Caco-2 (cell line): ENCODE measurements at places on chromosomes 1 and 21. TPM values are rescaled to one million over a fixed set of nuclear protein-coding genes. Genes with fewer than 3 reads are reported as not detected.

GRCh38 chr1:8094481-8095241 is 68.6 kb upstream of the ERRFI1 start:
- no peak overlapping the region for H3K4me3 ChIP-seq
- H3K36me3 ChIP-seq, result no peaks in the 10 kb centered on the region
- H3K27ac ChIP-seq, result no peak overlapping the region
- peaks cover 46% of the 10 kb centered on the region for H3K4me1 ChIP-seq

DNA sequence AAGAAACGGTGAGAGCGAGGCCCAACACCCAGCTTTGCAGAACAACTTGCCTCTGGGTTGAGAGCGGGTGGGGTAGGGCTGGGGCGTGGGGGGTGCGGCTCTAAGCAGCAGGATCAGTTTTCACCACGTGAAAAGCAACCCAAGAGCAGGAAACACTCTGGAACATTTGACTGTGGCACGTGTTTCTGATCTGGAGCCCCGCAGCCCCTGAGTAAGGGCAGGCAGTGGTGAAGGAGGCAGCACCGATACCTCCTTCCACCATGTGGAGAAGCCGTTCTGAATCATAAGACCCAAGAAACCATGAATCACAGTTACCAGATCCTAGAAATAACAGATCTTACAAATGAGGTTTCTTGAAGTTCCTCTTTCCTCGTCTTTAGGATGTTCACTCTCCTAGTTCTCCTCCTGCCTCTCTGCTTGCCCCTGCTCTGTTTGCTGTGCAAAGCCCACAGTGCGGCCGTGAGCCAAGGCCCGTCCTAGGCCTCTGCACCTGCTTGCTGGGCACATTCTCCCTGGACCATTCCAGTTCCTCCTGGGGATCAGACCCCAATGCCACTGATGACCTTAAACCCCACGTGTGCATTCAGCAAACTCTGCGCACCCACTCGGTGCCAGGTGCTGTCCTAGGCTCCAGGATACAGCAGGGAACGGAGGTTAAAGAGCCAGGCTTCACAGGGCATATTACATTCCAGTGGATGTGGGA is 31.9 kb downstream of the SLC1A7 start:
- no peaks in the 10 kb centered on the region for H3K36me3 ChIP-seq
- H3K4me1 ChIP-seq, result peaks cover 29% of the 10 kb centered on the region
- no peaks in the 10 kb centered on the region for H3K27me3 ChIP-seq
- H3K27ac ChIP-seq, result peak overlapping the region; percentile 78

- H3K4me1 ChIP-seq, result peaks cover 10% of the 10 kb centered on the region; the same call in 1 of the 2 replicates
- no peaks in the 10 kb centered on the region for H3K36me3 ChIP-seq
- no peak overlapping the region for H3K27ac ChIP-seq
- H3K27me3 ChIP-seq, result no peaks in the 10 kb centered on the region
- no peak overlapping the region for H3K4me3 ChIP-seq
Measured at GRCh38 chr1:186896211-186896610, 67.5 kb downstream of the PLA2G4A start.

GRCh38 chr1:100735244-100735643 is 15.7 kb downstream of the VCAM1 start:
- H3K4me1 ChIP-seq, result no peaks in the 10 kb centered on the region
- H3K4me3 ChIP-seq, result no peak overlapping the region
- no peak overlapping the region for H3K27ac ChIP-seq
- H3K36me3 ChIP-seq, result no peaks in the 10 kb centered on the region
- no peaks in the 10 kb centered on the region for H3K27me3 ChIP-seq
- no peak for DNase-seq

TAS1R1 gene
- not detected in 2 replicates for total RNA-seq

MEAF6 gene
- 36.8 and 38.3 TPM in 2 replicates for total RNA-seq

- no peak overlapping the region for H3K4me3 ChIP-seq
- no peak for DNase-seq
- no peak overlapping the region for H3K27ac ChIP-seq
- H3K27me3 ChIP-seq, result no peaks in the 10 kb centered on the region
- H3K36me3 ChIP-seq, result no peaks in the 10 kb centered on the region
- peaks cover 20% of the 10 kb centered on the region for H3K4me1 ChIP-seq
Measured at GRCh38 chr1:200108659-200109058, 81.1 kb downstream of the NR5A2 start.

DNA sequence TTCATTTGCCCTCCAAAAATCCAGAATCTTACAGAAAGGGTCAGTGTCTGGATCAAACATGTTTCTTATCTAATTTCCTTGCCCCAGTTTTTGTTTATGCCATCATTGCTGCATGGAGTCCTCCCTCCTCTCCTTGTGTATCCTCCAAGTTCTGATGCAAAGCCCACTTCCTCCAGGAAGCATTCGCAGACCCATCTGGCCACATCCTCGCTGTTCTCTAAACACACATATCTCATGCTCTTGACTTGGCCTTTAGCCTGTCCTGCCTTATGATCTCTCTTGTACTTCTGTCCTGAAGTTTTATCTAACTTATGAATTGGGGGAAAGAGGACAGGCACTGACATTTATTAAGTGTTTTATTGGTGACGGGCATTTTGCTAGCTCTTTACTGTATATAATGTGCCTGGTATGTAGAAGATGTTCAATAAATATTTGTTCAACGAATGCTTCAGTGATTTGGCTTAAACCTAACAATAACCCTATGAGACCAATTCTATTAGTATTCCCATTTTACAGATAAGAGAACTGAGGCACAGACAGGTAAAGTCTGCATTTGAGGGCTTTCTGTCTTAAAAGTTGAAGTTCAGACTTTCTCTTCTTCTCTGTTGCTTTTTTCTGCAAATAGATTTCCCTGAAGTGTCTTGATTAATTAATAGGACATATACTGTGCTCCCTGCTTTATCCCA is 19.2 kb upstream of the ID3 start:
- H3K36me3 ChIP-seq, result no peaks in the 10 kb centered on the region
- H3K27ac ChIP-seq, result peak overlapping the region; percentile 54
- no peaks in the 10 kb centered on the region for H3K27me3 ChIP-seq
- DNase-seq, result no peak
- H3K4me1 ChIP-seq, result peaks cover 49% of the 10 kb centered on the region

CLCA1 gene
- not detected in 2 replicates for total RNA-seq

GRCh38 chr1:200226268-200226968 is 183.4 kb downstream of the ZNF281 start:
- no peak for DNase-seq
- H3K4me3 ChIP-seq, result no peak overlapping the region
- no peaks in the 10 kb centered on the region for H3K27me3 ChIP-seq
- peaks cover 3% of the 10 kb centered on the region; the same call in 1 of the 2 replicates for H3K4me1 ChIP-seq
- no peaks in the 10 kb centered on the region for H3K36me3 ChIP-seq
- H3K27ac ChIP-seq, result no peak overlapping the region

RXRG gene
- not detected in 2 replicates for total RNA-seq

DLGAP3 gene
- 0.16 and 0.42 TPM in 2 replicates for total RNA-seq

GRCh38 chr1:168343566-168343965 is 62.9 kb downstream of the TBX19 start:
- peaks cover 5% of the 10 kb centered on the region; the same call in 1 of the 2 replicates for H3K4me1 ChIP-seq
- no peak for DNase-seq
- no peaks in the 10 kb centered on the region for H3K27me3 ChIP-seq
- no peak overlapping the region for H3K4me3 ChIP-seq
- H3K27ac ChIP-seq, result no peak overlapping the region

DNA sequence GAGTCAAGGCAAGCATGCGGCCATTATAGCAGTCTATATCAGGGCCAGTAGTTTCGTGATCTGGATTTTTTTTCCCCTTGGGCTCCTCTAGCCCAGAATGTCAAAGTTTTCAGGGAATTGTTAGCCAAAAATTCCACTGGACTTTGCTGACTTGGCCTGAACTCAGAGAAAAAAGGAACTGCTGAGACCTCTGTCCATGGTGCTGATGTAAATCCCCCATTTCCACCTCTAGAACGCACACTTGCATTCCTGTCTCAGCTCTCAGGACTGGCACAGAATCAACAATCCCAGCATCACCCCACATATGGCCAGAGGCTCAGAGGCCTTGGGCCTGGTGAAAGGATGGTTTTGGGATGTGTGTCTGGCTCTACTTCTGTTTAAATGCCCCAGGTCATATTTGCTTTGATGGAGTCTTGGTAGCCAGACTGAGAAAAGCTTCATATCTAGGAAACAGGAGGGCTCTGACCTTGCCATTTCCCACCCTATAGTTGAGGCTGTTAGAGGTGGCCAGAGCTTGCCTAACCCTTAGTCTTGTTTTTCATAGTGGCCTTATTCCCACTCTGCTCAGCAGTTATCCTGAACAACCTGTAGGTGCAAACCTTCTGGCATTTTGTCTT is 16.9 kb upstream of the EFCAB14 start:
- H3K36me3 ChIP-seq, result no peaks in the 10 kb centered on the region
- H3K4me3 ChIP-seq, result no peak overlapping the region
- peak; percentile 66 for DNase-seq
- H3K27ac ChIP-seq, result no peak overlapping the region
- H3K4me1 ChIP-seq, result no peaks in the 10 kb centered on the region
- no peaks in the 10 kb centered on the region for H3K27me3 ChIP-seq

DNA sequence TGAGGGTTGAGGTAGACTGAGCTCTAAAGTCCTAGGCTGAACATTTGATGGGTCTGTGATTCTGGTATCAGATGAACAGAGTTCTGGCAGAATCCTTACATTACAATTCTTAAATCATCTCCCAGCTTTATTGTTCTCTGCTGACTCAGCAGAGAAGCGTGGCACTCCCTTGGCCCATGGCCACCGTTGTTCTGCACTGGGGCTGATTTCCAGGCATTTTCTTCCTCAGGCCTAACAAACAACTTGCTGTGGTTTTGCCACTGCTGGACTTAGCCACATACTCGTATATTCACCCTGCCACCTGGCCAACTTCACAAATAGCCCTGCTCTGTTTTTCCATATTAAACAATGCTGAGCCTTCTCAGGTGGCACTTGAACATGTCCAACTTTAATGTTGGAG is 223.2 kb downstream of the TNR start:
- DNase-seq, result no peak
- H3K27ac ChIP-seq, result no peak overlapping the region
- no peaks in the 10 kb centered on the region for H3K36me3 ChIP-seq

DNA sequence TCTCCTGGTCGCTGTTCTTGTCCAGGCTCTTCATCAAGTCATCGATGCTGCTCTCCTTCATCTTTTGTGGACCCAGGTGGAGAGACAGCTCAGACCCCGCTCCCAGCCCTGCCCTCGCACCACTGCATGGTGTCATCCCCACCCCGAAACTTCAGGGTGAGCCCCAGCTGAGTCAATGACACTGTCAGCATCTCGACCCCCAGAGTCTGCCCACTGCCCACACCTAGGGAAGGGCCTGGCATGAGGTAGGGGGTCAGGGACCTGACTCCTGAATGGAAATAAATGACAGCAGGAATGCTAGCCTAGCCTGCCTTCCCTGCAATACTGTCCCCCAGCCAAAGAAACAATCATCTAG is 1.6 kb upstream of the S100A6 start:
- peaks cover 29% of the 10 kb centered on the region for H3K4me1 ChIP-seq
- no peak overlapping the region for H3K4me3 ChIP-seq
- no peaks in the 10 kb centered on the region for H3K27me3 ChIP-seq
- no peak for DNase-seq
- no peaks in the 10 kb centered on the region; the same call in 1 of the 2 replicates for H3K36me3 ChIP-seq
- H3K27ac ChIP-seq, result peak overlapping the region; percentile 94

DNA sequence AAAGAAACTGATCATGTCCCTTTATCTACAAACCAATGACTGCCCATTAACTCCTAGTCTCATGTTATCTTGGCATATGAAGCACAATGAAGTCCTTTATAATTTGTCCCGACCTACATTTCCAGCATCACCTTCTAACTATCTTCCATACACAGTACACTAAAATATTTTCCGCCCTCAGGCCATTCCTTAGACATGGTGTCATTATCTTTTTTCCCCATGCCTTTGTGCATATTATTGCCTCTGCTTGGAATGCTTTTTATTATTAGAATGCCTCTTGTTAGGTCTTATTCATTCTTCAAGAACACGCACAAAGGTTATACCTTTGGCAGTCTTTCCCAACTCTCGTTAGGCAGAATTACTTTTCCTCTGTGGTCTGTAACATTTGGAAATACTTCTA is 39.6 kb downstream of the ATG4C start:
- no peak overlapping the region for H3K4me3 ChIP-seq
- H3K36me3 ChIP-seq, result no peaks in the 10 kb centered on the region
- no peak for DNase-seq

- H3K27me3 ChIP-seq, result no peaks in the 10 kb centered on the region
- no peak overlapping the region for H3K4me3 ChIP-seq
- H3K4me1 ChIP-seq, result no peaks in the 10 kb centered on the region
- H3K36me3 ChIP-seq, result peaks cover 1% of the 10 kb centered on the region; the same call in 1 of the 2 replicates
- H3K27ac ChIP-seq, result no peak overlapping the region
Measured at GRCh38 chr1:214660900-214661299, 57.9 kb downstream of the CENPF start.

- H3K4me1 ChIP-seq, result no peaks in the 10 kb centered on the region
- no peak overlapping the region for H3K4me3 ChIP-seq
- DNase-seq, result no peak
- H3K36me3 ChIP-seq, result no peaks in the 10 kb centered on the region
- H3K27me3 ChIP-seq, result no peaks in the 10 kb centered on the region
Measured at GRCh38 chr1:2903226-2903625, 101.7 kb upstream of the TTC34 start.

GRCh38 chr1:8642114-8642513 is 175.3 kb downstream of the RERE start:
- no peak for DNase-seq
- H3K27ac ChIP-seq, result no peak overlapping the region
- H3K4me1 ChIP-seq, result peaks cover 28% of the 10 kb centered on the region

IGSF21 gene
- not detected in 2 replicates for total RNA-seq

C1QA gene
- total RNA-seq, result not detected in 2 replicates

KCNE2 gene
- total RNA-seq, result not detected in 2 replicates

S100A2 gene
- 2.4 and 3.0 TPM in 2 replicates for total RNA-seq

MKNK1 gene
- 22.7 and 30.5 TPM in 2 replicates for total RNA-seq

DNA sequence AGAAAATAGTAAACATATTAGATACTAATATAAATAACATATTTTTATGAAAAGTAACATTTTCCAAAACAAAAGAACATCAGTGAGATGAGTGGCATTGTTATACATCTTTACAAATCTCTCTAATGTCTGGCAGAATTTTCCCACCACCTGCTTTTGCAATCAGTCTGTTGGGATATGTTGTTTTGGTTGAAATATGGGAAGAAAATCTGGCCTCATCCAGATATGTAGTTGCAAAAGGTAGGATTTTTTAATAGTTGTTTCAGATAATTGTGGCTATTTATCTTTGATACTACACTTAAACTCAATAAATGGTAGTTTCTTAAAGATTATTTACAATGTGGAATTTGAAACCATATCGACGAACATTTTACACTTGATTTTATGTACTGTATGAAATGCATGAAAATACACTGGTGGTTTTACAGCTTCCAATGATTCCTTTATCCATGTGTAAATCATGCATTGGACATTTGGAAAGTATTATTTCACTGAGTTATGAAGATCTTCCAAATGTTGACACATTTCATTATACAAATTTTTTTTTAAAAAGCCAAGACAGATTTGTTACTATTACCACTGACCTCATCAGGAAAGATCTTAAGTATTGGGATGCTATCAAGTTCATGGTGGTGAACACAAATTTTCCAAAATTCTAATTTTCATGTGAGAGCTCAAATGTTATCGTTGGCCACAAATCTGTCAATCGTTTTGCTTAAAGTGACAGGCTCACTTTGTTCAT is 74.1 kb upstream of the CD34 start:
- no peak overlapping the region for H3K4me3 ChIP-seq
- no peaks in the 10 kb centered on the region for H3K36me3 ChIP-seq
- H3K4me1 ChIP-seq, result no peaks in the 10 kb centered on the region
- H3K27ac ChIP-seq, result no peak overlapping the region
- no peaks in the 10 kb centered on the region for H3K27me3 ChIP-seq

GRCh38 chr1:4736254-4736653 is 81.8 kb downstream of the AJAP1 start:
- H3K4me1 ChIP-seq, result no peaks in the 10 kb centered on the region
- no peaks in the 10 kb centered on the region for H3K36me3 ChIP-seq
- H3K4me3 ChIP-seq, result no peak overlapping the region
- no peak overlapping the region for H3K27ac ChIP-seq
- no peaks in the 10 kb centered on the region for H3K27me3 ChIP-seq

- no peak for DNase-seq
- H3K27me3 ChIP-seq, result no peaks in the 10 kb centered on the region
- H3K4me3 ChIP-seq, result no peak overlapping the region
- no peak overlapping the region for H3K27ac ChIP-seq
- H3K4me1 ChIP-seq, result peaks cover 13% of the 10 kb centered on the region
- H3K36me3 ChIP-seq, result no peaks in the 10 kb centered on the region
Measured at GRCh38 chr1:242199776-242200458, 201.0 kb upstream of the MAP1LC3C start.
